ENCODE measurements at places on chromosomes 1 and 21.

GRCh38 chr1:155313261-155313660 is 4.6 kb downstream of the FDPS start:
- DNase-seq = no peak

GRCh38 chr1:87150143-87150542 is 178.5 kb upstream of the LMO4 start:
- DNase-seq = no peak

DNA sequence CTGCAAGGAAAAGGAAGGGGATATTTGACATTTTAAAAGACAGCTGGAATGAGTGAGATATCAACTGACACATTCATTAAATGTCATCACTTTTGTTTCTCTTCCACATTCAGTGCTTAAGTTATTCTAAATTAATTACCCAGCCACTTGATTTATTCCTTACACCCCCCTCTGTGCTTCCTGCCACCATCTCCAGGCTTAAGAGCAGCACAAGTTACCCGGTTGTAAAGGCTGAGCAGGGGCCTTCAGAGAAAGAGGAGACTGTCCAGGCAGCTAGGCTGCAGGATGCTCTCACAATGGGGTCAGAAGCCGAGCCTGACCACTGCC is 71.4 kb downstream of the SYT6 start:
- no peak for DNase-seq

DNA sequence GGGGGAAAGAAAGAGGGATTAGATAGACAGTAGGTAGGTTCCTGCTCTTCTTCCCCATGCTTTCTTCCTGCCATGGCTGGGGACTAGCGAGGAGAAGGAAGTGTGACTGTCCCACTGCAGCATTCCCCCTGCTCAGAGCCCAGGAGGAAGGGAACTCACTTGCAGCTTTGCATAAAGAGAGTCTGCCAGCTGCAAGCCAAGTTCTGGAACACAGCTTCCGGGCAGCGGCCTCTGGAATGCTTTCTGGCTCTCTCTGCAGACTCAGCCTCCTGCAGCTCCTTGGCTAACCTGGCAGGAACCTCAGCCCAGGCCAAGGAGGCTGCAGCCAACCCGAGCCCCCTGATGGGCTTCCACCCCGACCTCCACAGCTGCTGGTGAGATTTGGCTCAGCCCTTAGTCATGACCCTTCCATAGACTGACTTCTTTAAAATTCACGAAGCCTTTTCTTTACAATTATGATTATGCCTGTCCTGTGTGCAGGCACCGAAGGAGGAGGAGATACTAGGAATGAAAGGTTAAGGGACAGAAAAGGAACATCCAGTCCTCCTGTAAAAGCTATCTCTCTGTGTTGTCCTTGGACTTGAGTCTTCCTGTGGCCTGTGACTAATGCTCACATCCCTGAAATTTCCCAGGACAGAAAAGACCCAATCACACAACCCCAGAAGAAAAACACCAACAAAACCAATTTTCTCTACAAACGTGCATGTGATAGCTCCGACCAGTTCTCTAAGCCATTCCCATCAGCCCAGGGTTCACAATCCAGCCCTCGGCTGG is 108.2 kb upstream of the OLIG2 start:
- no peak for DNase-seq

GRCh38 chr1:17615959-17616358 is 76.5 kb downstream of the ARHGEF10L start:
- no peak for DNase-seq

DNA sequence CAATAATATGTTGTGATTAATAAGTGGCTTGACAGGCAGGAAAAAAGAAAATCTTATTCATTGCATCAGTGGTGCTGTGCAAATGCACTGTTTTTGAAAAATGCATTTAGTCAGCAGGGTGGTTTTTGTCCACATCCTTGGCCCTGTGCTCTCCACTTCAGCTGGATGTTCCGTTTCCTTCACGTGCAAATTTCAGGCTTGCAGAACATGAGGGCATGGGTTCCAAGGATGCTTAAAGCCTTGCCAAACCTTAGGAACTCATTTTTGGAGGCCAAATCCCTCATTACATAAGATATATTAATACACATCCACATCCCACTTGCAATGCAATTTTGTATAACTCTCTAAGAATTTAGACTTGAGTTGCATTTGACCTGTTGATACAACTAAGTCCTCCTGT is 410.1 kb downstream of the PRDM2 start:
- DNase-seq = no peak

DNA sequence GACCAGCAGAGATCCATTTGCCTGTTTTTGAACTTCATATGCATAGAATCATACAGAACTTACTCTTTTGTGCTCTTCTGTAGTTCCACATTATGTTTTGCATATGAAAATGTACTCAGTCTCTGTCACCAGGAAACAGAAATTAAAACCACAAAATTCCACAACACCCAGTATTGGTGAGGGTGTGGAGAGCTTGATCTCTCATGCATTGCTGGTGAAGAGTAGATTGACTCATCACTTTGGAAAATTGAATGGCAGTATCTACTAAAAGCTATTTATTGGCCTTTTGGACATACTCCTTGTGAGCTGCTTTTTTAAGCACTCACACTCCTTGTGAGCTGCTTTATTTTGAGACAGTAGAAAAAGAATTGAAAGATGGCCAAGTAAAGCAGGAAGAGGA is 43.3 kb downstream of the VTCN1 start:
- DNase-seq = no peak

DNA sequence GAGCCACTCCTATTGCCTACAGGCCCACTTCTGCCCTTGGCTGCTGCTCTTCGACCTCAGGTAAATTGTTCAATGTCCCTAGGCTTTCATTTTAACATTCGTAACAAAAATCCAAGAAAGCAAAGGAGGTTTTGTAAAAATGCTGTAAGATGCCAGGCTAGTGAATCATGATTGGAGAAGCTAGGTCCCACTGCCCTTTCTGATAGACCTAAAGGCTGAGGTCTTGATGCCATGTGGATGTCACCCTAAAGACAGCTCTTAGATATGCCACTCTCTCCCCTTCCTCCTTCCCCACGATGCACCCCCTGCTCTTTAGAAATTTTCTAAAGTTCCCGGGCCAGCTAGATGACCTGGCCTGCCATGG is 9.9 kb upstream of the TMEM39B start:
- no peak for DNase-seq

- DNase-seq = no peak
Measured at GRCh38 chr1:179817789-179818188, 59.8 kb downstream of the TOR1AIP2 start.

DNA sequence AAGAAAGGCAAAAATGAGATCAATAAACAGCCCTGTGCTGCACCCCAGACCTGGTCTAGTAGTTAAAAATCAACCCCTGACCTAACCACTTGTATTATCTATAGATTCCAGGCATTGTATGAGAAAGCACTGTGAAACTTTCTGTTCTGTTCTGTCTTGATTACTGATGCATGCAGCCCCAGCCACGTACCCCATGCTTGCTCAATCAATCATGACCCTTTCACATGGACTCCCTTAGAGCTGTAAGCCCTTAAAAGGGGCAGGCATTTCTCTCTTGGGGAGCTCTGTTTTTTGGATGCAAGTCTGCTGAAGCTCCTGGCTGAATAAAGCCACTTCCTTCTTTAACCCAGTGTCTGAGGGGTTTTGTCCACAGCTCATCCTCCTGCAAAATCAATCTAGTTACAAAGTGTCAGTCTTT is 24.2 kb upstream of the CD34 start:
- no peak for DNase-seq

DNA sequence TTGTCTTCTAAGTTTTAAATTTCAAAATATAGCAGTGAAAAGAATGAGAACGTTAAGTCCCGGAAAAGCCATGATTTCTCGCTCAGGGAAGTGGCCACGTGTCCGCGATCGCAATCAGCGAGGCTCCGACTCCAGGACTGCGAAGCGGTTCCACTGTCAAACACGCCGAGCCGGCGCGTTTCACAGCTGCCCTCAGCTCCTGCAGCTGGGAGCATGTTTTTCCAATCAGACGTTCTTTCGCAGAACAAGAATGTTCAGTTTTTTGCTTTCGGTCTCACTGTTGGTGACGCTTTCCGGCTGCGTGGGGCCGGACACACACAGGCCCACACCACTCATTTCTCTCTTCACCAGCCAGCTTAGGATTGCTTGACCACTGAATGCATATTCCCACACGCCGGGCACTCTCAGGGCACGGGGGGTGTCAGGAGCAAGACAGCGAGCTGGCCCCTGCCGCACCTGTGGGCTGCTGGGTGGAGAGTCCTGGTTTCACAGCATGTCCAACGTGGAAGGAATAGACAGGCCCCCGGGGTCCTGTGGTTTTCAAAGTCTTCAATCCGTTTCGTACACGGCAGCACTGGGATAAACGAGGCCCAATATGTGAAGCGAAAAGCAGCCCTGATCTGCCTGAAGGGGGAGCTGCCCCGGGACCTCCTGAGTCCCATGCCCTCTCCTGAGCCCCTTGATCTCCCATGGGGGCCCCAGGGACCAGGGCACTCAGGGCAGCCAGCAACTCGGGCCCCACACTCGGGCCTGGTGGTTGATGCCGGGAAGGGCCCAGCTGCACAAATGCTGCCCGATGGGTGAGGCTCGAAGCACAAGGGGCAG is 47.3 kb upstream of the COL18A1 start:
- no peak for DNase-seq

DNA sequence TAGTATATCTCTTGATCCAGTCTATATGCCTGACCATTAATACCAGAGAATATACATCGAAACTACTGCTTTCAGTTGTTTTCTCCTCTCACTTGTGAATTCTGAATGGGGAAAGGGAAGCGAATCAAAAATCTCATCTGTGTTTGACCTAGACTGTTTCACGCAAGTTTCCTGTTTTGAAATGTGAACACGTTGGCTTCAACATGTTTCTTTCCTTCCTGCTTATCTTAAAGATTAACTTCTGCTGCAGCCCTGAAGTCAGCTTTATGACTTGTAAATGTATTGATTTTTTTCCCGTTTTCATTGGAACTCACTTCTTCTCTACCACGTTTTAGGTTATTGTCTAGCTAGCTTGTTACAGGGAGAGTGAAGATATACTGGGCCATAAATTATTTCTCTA is 49.9 kb downstream of the SNX27 start:
- no peak for DNase-seq

- DNase-seq = peak; percentile 26
Measured at GRCh38 chr1:181469829-181470228, 13.5 kb upstream of the CACNA1E start.

DNA sequence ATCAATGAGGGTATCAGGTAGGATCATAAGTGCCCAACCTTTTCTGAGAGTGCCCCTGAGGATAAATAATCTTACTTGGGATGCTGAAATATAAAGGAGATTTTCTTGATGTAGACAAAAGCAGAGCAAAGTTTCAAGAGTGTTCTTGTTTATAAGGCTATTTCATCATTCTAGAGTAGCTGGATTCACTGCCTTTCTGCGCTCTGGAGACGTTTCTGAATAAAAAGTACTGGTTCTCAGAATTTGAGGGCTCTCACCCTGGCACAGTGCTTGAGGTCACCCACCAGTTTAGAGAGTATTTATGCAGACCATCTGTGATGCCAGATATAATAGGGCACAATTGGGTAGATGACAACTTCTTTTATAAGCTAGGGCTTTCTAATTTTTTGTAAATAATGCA is 103.3 kb downstream of the GDAP2 start:
- no peak for DNase-seq

- no peak for DNase-seq
Measured at GRCh38 chr1:94315552-94316116, 78.2 kb upstream of the ARHGAP29 start.

DNA sequence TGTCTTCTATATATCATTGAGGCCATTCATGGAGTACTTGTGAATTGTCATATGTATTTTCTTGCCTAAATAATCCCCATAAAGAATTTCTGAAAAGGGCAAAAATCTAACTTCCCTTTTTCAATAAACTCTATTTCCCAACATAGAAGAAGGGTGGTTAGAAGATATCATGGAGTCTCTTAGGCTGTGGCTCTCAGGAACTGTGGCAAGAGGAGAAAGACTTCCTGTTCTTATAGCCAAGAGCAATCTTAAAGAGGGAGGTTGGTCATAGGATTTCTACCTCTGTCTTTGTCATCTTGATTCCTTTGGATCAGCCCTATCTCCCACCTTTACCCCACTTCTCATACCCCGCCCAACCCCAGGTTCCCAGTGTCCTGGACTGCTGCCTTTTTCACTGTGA is 175.8 kb downstream of the TYW3 start:
- no peak for DNase-seq

DNA sequence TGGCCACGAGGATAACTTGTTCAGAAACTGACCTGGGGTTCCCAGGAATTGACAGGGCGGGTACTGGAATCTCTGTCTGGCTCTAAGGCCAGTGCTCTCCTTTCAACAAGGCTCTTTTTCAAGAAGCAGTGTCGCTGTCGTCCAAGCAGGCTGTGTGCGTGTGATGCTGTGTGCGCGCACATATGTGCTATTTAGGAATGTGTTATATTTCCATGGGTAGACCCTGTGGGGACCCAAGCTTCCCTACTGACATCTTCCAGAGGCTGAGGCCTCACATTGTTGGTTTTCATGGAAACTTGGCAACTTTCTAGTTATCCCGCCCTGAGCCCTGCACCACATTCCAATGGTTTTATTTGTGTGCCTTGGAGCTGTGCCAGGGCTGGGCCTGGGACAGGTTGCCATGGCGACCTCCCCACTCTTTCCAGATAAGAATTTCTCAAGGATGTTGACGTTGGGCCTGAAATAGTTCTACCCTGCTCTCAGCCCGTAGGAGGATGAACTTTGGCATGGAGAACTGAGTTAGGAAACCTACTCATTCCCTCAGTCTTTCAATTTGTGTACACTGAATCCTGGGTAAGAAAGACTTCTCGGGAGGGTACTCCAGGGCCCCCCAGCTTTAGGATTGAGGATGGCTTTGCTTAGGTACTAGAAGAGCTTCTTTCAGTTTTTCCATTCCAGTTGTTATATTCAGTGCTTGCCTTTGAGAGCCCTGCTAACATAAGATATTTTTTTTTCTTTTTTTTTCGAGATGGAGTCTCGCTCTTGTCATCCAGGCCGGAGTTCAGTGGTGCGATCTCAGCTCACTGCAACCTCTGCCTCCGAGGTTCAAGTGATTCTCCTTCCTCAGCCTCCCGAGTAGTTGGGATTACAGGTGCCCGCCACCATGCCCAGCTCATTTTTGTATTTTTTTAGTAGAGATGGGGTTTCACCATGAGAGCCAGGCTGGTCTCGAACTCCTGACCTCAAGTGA is 38.8 kb upstream of the SRSF10 start:
- peak; percentile 98 for DNase-seq

DNA sequence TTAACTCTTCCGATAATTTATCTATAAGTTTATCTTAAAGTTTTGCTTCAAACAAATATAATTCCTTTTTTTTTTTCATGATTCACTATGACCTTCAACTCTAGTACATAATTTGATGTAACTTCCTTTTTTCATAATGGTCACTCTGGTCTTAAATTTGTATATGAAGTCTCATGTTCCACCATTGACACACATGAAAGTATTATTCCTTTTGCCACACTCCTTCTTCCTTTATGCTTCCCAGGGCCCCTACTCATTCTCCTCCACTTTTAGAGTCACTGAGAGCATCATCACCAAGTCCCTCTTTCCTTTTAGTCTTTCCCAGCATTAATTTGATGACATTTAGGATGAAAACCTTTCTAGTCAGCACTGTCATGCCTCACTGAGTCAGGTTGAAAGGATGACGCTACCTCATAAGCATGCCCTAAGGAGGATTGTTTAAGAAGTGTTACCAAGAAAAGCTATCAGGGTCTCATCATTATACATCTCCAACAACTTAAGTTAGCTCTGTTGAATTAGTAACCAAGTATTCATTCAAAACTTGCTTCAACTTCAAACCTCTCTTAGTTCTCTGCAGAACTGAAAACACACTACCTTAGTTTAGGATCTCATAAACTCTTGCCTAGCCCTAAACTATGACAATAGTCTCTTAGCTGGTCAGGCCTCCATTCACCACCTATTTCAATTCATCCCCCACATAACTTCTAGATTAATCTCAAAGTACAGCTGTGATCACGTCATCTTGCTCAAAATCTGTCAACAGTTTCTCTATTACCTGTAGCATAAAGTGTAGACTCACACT is 14.5 kb downstream of the AUNIP start:
- DNase-seq = no peak
